ENCODE measurements at places on chromosomes 4 and X. TPM values are rescaled to one million over a fixed set of nuclear protein-coding genes. Genes with fewer than 3 reads are reported as not detected.

The LDB2 gene
- total RNA-seq: 58.1 TPM

The CCKAR gene
- 0.14 TPM for total RNA-seq

The MAGEA8 gene
- total RNA-seq: not detected

The NONO gene
- total RNA-seq: 336 TPM

The MAGEA1 gene
- total RNA-seq: not detected

The FAM47A gene
- not detected for total RNA-seq

The CYTL1 gene
- 3.0 TPM for total RNA-seq

The IL1RAPL2 gene
- total RNA-seq: 2.0 TPM

The SLC10A4 gene
- 0.21 TPM for total RNA-seq

The CENPVL1 gene
- total RNA-seq: not detected

The UGT2B17 gene
- total RNA-seq: 0.46 TPM

The CFI gene
- 150 TPM for total RNA-seq

The SMAD1 gene
- 50.3 TPM for total RNA-seq

The SCML2 gene
- total RNA-seq: 0.74 TPM

The KCND1 gene
- 1.4 TPM for total RNA-seq
